Adipocyte (in vitro differentiated cells): ENCODE measurements at places on chromosomes 7 and 10.

DNA sequence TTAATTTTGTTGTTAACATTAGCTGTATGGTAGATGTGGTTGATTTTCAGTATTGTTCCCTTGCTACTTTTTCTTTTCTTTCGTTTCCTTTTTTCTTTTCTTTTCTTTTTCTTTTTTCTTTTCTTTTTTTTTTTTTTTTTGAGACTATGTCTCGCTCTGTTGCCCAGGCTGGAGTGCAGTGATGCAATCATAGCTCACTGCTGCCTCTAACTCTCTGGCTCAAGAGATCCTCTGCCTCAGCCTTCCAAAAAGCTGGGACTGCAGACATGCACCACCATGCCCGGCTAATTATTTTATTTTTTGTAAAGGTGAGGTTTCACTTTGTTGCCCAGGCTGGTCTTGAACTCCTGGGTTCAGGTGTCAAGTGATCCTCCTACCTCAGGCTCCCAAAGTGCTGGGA is 14.4 kb downstream of the SLC26A3 start:
- no peak for DNase-seq

GRCh38 chr10:93475871-93476270 is 6.3 kb downstream of the MYOF start:
- DNase-seq = no peak

GRCh38 chr10:51999096-51999495 is 299.7 kb upstream of the CSTF2T start:
- peak; percentile 40 for DNase-seq

- peak; percentile 91 for DNase-seq
Observed at GRCh38 chr7:123749537-123749857, 694 bp upstream of the WASL start.

GRCh38 chr7:98360221-98361130 is 40.4 kb downstream of the BAIAP2L1 start:
- DNase-seq = no peak

DNA sequence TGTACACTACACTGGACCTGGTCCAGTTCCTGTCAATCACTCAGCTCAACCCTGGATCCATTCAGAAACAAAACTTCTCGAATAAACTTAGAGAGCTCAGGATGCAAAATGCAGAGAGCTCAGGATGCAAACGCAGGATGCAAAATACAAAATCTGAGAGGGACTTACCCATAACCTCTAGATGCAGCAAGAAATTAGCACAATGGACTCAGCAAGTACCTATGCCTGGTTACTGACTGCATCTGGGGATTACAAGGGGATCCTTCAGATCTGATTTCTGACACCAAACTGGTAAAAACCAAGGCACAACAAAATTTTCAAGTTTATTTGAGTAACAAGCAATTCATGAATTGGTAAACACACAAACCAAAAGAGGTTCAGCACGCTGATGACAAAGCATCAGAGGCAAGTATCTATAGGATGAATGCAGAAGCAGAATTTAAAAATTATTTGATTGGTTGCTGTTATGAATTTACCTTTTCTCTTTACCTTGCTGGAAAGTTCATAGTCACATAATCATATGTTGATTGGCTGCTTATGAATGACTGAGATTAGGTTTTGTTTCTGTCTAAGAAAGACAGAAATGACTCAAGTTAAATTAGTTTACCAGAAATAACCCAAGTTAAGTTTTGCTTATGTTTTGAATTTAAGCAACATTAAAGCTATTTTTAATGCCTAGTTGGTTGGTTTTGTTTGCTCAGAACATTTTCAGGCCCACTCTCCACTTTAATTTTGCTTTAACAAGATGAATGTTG is 11.4 kb downstream of the GIMAP6 start:
- no peak for DNase-seq

DNA sequence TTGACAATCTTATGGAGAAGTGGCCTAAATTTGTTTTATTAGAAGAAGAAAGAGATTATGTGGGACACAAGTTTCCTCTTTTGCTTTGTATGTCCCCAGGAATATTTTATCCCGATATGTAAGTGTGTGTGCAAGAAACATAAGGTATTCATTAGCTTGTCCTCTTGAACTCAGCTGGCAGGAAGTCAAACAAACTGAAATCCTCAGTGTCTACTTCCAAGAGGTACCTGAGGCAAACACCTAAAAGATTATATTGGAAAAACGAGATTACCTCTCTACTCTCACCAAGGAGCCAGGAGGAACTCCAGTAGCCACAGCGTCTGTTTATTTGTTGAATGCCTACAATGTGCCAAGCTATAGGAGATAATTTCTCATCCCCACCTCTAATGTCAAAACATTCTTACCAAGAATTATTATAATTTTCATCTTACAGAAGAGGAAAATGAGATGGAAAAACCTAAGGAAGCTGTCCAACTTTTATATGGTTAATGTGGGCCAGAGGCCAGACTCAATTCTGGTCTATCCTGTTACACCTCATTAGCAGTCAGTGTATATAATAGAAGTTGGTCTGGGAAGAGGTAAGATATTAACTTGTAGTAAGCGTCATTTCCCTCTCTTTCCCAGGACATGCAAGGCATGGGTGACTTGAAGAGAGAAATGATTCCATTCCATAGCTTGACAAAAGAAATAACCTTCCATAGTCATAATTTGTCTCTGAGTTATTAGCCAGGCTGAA is 692.7 kb downstream of the MAGI2 start:
- no peak for DNase-seq

DNA sequence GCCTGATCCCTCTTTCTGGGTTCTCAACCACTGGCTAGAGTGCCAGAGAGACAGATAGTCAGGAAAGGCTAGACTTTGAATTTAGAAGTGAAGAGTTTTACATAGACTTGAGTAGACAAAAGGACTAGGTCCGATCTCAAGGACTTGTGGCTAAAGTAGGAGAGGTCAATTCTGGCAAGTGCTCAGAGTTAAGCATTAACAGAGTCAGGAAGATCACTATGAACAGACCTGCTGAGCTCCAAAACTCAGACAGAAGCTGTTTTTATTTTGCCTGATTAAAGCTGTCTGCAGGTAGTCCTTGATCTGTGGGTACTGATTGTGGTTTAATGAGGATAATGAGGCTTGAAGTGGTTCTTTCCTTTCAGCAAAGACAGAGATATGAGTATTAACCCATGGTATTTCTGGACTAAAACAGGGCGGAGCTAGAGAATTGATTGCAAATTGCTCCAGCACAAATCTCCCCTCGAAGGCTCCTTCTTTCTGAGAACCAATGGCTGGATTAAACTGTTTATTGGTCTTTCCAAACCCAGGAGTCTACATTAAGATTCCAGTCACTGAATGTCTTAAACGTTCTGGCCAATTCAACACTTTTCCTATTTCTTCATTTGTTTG is 423.2 kb downstream of the IPMK start:
- no peak for DNase-seq

DNA sequence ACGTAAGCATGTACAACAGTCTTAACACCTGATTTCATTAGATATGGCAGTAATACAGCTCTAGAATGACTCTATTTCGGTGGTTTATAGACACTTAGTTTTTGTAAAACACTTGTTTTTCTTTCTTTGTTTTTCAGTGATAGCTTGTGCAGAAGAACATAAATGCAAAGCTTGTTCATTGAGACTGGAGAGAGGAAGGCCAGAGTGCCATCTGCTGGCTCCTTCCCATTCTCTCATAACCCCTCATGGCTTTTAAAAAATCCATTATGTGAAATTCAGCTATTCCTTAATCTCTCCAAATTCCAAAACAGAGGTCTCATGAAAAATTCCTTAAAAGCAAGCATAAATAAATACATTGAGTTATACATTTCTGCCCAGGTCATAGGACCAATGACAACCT is 76.3 kb downstream of the CACNB2 start:
- peak; percentile 73 for DNase-seq

DNA sequence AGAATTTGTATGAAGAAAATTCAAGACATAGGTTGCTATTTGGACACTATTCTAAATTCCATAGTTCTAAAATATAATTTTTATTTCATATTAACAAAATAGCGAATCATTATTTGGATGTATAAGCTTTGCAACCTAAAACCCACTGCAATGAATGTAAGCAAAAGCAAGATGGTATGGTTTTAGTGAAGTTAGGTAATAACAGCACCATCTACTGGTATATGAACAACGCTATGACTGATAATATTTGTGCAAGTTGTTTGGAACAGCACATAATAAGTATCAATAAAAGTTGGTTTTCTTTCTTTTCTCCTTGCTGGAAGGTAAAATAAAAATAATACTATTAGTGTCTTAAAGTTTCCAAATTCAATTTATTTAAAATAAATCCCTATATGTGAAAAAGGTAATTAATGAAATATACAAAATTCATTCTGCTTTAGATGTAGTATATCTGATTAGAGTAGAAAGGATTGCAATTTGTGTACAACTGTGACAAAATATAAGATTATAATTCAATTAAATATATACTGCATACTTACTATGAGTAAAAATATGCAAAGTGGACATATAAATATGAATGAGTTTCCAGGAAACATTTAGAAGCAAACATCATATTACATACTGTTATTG is 79.0 kb upstream of the LSM8 start:
- peak; percentile 52 for DNase-seq

GRCh38 chr7:70856901-70857630 is 274.9 kb upstream of the GALNT17 start:
- peak; percentile 75 for DNase-seq

- no peak for DNase-seq
Observed at GRCh38 chr7:134182078-134182477, 54.9 kb downstream of the LRGUK start.

GRCh38 chr7:66170309-66171231 is 34.6 kb upstream of the TPST1 start:
- no peak for DNase-seq

GRCh38 chr10:109929501-109930219 is 6.3 kb upstream of the XPNPEP1 start:
- DNase-seq = peak; percentile 90

DNA sequence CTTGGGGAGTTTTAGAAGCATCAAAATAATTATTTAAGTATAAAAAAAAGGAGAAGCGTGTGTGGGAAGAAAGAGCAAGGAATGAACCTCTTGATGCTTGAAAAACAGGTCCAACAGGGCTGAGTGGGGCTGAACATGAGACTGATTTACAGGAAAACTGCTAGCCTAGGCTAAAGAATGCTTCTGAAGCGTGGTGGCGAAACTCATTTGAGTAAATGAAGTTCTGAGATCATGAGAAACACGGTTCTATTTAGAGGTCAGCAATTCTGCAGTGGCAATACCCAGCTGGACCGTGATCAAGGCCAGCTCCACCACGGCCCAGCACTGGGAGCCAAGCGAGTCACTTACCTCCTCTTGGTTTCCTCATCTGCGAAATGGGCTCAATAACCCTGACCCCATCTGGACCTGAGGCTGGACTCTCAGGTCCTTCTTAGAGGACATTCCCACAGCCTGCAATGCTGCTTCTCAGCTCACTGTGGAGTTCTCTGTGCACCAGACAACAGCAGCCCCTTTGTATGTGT is 140.1 kb upstream of the ADAM12 start:
- no peak for DNase-seq

DNA sequence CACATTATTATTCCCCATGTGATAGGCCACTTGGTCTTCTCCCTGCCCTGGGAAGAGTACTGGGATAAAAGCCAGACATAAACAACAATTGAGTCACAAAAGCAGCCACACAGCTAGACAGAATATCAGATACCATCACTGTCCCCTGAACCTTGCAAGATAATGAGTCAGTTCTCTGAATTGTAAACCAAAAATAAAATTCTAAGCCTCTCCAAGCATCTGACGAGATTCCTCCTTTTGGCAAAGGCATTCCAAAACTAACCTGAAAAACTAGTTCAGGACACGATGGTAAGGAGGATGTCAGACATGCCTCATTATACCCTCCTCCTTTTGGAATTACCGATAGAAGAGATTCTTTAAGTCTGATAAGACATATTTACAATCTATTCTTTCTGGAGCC is 450.7 kb downstream of the HTR7 start:
- DNase-seq = peak; percentile 47

- no peak for DNase-seq
Observed at GRCh38 chr7:11206177-11206899, 232.7 kb downstream of the PHF14 start.

- DNase-seq = no peak
Observed at GRCh38 chr7:31906479-31907171, 163.6 kb downstream of the PDE1C start.

DNA sequence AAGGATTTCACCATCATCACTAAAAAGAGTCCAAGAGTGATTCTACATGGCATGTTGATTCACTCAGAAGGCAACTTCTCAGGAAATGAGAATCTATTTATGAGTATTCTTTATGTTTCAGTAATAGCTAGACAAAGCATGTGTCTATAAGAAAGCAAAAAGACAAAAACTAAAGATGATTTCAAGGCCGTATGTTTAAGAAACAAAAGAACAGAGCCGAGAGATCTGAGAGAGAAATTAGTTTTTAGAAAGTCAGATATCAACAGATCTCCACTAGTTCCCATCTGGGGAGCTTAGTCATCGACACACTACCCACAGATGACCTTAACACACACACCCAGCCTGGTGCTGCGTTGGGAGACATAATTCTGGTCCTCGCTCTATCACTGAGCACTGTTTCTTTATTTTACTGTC is 21.0 kb downstream of the PIP4K2A start:
- DNase-seq = peak; percentile 32

- DNase-seq = no peak
Observed at GRCh38 chr7:159004411-159004810, 140.3 kb downstream of the VIPR2 start.

DNA sequence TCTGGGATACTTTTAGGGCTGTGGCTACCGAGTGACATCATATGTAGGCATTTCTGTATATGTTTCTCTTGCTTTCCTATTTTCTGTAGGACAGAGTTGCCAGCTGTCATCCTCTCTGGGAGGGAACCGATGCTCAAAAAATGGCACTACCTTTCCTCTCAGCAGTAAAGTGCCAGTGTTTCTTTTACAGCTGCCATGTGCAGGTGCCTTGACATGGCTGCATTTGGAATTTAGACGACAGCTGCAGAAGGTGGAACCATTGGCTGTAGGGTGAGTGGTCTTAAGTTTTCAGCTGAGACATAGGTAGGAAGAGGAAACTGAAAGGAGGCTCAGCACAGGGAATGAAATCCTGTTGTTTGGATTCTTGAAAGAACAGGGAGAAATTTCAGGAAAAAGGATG is 20.2 kb upstream of the RPA3 start:
- no peak for DNase-seq

DNA sequence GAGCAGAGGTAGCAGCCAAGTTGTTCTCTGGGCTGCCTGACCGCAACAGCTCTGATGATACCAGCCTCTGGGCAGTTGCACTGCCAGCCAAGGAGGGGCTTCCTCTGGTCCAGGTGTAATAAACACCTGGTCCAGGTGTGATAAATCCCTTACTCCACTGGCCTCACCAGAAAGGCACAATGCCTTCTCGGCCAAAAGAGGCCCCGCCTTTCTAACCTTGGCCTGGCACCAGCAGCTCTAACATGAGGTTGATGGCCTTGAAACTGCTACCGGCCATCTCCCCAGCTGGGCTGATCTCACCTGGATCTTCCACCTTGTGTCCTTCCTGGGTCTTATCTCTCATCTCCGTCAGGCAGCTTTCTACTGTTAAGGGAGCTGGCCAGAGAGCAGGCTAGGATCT is 45.5 kb upstream of the PDZD8 start:
- DNase-seq = no peak

GRCh38 chr10:43685744-43686143 is 37.1 kb upstream of the ZNF32 start:
- DNase-seq = no peak

- peak; percentile 33 for DNase-seq
Observed at GRCh38 chr10:58326967-58327381, 7.8 kb upstream of the UBE2D1 start.
